ENCODE measurements at places on chromosomes 12 and 14.

- DNase-seq, result no peak
Observed at GRCh38 chr14:76298896-76299295, 77.0 kb upstream of the ESRRB start.

DNA sequence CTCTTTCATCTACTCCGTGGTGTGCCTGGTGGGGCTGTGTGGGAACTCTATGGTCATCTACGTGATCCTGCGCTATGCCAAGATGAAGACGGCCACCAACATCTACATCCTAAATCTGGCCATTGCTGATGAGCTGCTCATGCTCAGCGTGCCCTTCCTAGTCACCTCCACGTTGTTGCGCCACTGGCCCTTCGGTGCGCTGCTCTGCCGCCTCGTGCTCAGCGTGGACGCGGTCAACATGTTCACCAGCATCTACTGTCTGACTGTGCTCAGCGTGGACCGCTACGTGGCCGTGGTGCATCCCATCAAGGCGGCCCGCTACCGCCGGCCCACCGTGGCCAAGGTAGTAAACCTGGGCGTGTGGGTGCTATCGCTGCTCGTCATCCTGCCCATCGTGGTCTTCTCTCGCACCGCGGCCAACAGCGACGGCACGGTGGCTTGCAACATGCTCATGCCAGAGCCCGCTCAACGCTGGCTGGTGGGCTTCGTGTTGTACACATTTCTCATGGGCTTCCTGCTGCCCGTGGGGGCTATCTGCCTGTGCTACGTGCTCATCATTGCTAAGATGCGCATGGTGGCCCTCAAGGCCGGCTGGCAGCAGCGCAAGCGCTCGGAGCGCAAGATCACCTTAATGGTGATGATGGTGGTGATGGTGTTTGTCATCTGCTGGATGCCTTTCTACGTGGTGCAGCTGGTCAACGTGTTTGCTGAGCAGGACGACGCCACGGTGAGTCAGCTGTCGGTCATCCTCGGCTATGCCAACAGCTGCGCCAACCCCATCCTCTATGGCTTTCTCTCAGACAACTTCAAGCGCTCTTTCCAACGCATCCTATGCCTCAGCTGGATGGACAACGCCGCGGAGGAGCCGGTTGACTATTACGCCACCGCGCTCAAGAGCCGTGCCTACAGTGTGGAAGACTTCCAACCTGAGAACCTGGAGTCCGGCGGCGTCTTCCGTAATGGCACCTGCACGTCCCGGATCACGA, 2.2 kb downstream of the SSTR1 start:
- DNase-seq, result peak; percentile 20

- no peak for DNase-seq
Observed at GRCh38 chr14:31142455-31143087, 65.0 kb downstream of the HECTD1 start.

GRCh38 chr14:53064475-53064874, 88.6 kb downstream of the DDHD1 start:
- no peak for DNase-seq

- DNase-seq, result peak; percentile 70
Observed at GRCh38 chr12:125111403-125111802, 46.2 kb downstream of the AACS start.

GRCh38 chr14:73895939-73896338, 9.3 kb downstream of the ZNF410 start:
- DNase-seq, result no peak

- DNase-seq, result no peak
Observed at GRCh38 chr14:75904311-75904710, 77.5 kb downstream of the TGFB3 start.

DNA sequence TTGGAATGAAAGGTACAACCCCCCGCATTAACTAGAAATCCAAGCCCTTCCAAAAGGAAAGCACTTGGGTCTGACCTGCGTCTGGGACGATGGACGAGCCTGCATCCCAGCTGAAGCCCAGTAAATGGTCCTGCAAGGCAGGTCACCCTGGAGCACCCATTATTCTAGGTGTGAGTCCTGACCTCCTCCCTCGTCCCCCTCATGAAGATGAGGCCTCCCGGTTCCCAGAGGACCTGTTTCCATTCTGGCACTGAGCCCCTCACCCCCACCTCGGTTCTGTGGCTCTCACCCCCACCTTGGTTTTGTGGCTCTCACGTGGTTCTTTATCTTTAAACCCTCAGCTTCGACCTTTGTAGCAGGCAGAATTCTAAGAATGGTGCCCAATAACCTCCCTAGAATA, 7.3 kb downstream of the IFI27 start:
- no peak for DNase-seq

DNA sequence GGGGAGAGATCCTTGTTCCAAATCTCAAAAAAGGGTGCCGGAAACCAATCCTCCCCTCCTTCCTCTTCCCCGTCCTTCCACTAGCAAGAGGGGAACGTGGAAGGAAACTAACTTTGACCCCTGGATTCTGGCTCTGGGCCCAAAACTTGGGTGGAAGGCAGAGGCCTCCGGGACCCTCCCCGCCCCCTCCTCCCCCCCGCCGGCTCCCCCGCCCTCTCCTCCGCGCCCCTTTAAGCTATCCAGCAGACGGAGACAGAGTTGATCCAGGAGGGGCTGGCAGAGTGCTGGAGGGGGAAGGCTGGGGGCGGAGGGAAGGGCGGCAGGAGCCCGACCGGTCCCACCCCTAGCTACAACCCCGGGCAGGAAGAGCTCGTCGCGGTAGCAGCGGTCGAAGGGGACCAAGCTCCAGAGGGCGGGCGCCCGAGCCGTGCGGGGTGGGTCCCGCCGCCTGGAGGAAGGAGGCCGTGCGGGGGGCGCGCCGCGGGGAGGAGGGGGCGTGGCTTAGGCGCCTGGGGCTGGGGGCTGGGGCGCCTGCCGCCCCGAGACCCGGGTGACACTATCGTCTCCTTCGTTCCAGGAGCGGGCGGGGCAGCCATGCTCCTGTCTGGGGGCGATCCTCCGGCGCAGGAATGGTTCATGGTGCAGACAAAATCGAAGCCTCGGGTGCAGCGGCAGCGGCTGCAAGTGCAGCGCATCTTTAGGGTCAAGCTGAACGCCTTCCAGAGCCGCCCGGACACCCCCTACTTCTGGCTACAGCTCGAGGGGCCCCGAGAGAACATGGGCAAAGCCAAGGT, at the start of gene NYNRIN:
Gene NYNRIN (plus strand): TSS at position 351 of the 794 bp plus-strand sequence. CDS start 244 bp downstream, at position 595.
- DNase-seq, result peak; percentile 37

- DNase-seq, result peak; percentile 18
Observed at GRCh38 chr12:24739106-24739779, 209.7 kb downstream of the BCAT1 start.

DNA sequence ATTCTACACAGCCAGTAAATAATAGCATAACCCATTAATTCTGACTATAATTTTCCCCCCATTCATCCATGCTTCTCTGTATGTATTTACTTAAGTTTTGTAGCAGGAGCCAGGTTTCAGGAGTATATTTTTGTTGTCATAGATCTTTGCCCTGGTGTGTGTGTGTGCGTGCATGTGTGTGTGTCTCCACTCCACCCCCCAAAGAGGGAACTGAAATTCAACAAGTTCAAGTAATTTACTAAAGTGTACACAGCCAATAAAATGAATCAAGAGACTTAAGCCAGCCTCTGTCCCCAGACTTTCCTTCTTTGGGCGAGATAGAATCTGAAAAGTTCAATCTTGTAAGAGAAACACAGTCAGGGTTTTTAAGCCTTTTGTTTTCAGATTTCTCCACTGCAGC, 792.0 kb downstream of the MED13L start:
- DNase-seq, result no peak

- DNase-seq, result peak; percentile 89
Observed at GRCh38 chr12:19712041-19712440, 272.7 kb downstream of the AEBP2 start.

- peak; percentile 36 for DNase-seq
Observed at GRCh38 chr12:57332646-57333312, 81.8 kb upstream of the STAC3 start.

- peak; percentile 96 for DNase-seq
Observed at GRCh38 chr14:67943947-67944346, 124.4 kb downstream of the RAD51B start.

DNA sequence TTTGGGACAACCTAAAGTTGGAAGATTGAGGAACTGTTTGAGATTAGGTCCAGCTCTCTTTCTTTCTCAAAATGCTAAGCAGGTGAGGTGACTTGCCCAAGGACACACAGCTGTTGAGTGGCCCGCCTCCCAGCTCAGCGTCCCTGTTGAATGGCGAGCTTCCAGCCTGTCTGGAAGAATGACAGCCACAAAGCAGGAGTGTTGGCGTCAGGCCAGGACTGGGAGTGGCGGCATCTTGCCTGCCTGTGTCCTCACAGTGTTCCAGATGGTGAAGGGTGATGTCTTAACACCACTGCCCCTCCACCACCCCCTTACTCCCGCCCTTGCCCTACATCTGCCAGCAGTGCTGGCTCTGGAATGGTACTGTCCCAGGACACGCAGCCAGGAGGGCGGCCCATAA, 4.4 kb upstream of the CEBPE start:
- DNase-seq, result no peak

- no peak for DNase-seq
Observed at GRCh38 chr12:104470521-104470920, 13.8 kb downstream of the CHST11 start.

- DNase-seq, result peak; percentile 84
Observed at GRCh38 chr12:57008178-57008577, 1.8 kb upstream of the ZBTB39 start.

DNA sequence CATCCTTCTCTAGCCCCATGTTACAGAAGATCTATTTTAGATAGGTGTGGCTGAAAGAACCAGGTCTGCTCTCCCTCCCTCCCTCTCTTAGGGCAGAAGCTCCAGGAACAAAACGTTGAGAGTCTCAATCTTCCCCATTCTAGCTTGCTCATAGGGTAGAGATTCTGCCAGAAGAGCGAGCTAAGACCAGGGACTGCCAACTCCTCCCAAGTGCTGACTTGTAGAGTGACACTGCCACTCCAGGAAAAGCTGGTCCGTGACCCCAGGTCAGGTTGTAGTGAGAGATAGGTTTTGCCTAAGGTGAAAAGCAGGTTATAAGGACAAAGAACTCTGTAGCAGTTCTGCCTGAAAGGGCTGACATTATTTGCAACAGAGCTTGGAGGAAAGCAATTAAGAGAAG, 73.4 kb downstream of the INSM2 start:
- DNase-seq, result no peak

DNA sequence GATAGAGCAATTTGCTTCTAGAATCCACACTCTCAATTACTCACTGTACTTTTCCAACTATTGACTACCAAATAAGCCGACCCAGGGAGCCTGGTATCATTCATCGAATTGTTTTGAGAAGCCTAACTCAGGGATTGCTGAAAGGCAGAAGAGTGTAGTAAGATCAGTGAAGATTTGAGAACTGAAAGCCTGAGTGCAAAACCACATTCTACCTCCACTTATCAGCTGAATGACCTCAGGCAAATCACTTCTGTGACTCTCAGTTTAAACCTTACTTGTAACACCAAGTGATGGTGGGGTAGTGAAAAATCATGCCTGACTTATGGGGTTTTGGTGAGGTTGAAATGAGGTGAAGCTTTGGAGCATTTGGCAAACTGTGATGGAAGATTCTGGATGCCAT, 126.1 kb upstream of the MAX start:
- no peak for DNase-seq

GRCh38 chr14:92387578-92387977, 64.6 kb downstream of the SLC24A4 start:
- no peak for DNase-seq

- no peak for DNase-seq
Observed at GRCh38 chr14:60975551-60975950, 5.3 kb downstream of the TRMT5 start.

GRCh38 chr12:131146173-131146675, 192.5 kb downstream of the ADGRD1 start:
- DNase-seq, result no peak

- DNase-seq, result no peak
Observed at GRCh38 chr12:27566159-27566558, 42.2 kb downstream of the PPFIBP1 start.

DNA sequence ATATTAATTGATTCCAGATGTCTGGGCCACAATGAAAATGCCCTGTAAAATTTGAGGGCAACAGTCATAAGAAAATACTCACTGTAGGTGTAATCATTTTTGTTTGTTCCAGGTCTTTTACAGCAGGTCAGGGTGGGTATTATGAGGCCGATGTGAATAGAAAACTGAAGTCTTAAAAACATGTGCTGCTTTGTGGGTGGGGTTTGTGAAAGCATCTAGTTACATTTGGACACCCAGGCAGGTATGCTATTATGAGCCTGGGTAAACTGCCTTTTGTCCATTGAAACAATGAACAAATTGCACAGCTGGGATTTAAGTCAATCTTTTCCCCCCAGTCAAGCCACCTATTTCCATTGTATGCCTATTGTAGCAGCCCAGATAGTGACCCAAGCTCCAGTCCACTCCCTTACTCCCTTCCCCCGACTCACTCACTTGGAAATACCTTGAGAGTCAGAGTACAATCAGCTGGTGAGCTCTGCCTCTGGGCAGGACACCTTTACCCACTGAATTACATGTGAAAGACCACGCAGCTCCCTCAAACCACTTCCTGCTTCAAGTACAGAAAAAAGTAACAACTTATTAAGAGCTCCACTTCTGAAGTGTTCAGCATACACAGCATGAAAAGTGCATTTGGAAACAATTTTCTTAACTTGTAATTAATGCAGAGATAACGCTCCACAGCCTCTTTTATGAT, 1.8 kb downstream of the IGF1 start:
- no peak for DNase-seq

DNA sequence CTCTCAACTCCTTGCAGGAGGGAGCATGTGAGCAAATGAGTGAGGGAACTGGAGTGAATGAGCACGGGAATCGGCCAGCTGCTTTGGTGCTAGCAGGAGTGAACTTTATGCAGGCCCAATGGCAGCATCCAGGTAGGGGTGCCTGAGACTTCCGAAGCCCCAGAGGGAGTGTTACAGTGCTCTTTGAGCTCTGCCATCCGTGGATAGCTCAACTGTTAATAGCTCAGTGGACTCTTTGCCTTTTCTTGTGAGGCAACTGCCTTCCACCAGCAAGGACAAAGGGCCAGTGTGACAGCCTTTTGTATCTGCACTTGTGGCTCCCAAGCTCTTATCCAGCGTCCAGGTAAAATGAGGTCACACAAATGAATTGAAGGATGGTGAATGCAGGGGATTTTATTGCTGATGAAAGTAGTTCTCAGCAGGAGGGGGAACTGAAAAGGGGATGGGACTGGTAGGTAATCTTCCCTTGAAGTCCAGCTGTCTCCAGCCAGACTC, 12.9 kb downstream of the CREBL2 start:
- DNase-seq, result no peak

DNA sequence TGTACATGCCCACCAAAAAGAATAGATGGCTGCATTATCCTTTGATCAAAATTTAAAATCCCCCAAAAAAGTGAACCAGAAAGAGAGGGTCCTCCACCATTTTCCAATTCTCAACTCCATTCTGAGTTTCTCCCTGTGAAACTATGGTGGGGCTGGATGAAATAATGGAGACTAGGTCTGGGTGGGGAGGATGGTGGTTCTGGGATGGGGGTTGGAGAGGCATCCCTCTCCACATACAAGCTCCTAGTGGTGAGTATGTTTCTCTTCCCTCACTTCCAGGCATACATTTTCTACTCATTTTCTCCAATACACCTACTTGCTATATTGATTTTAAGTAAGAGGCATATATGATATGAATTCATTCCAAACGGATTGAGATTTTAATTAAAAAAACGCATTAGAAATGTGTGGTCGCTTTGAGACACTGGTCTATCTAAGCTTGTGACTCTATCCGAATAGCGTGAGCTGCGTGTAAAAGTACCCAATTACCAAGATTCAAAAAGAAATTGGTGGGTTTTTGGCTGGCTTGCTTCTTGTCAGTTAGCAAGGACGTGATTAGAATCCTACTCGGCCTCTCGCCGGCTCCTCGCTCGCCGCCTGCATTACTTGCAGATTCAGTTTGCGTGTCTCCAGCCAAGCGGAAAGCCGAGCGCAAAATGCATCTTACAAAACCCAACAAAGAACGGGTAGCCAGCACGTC, 3.4 kb downstream of the ASCL1 start:
- DNase-seq, result no peak

Measured in fibroblast of the aortic adventitia (primary cell).